Suprapubic skin (tissue), 4 donors: ENCODE measurements at places on chromosomes 16 and 17. TPM values are rescaled to one million over a fixed set of nuclear protein-coding genes. Genes with fewer than 3 reads are reported as not detected.
A peak's percentile ranks its signal among the peaks of the same experiment; 100 is the strongest.

- no peaks in the 10 kb centered on the region for H3K27me3 ChIP-seq
- no peak for DNase-seq
- no peak overlapping the region for H3K4me3 ChIP-seq
- no peak overlapping the region for H3K27ac ChIP-seq
Observed at GRCh38 chr16:63096857-63097256, 1060.6 kb upstream of the CDH8 start.

DNA sequence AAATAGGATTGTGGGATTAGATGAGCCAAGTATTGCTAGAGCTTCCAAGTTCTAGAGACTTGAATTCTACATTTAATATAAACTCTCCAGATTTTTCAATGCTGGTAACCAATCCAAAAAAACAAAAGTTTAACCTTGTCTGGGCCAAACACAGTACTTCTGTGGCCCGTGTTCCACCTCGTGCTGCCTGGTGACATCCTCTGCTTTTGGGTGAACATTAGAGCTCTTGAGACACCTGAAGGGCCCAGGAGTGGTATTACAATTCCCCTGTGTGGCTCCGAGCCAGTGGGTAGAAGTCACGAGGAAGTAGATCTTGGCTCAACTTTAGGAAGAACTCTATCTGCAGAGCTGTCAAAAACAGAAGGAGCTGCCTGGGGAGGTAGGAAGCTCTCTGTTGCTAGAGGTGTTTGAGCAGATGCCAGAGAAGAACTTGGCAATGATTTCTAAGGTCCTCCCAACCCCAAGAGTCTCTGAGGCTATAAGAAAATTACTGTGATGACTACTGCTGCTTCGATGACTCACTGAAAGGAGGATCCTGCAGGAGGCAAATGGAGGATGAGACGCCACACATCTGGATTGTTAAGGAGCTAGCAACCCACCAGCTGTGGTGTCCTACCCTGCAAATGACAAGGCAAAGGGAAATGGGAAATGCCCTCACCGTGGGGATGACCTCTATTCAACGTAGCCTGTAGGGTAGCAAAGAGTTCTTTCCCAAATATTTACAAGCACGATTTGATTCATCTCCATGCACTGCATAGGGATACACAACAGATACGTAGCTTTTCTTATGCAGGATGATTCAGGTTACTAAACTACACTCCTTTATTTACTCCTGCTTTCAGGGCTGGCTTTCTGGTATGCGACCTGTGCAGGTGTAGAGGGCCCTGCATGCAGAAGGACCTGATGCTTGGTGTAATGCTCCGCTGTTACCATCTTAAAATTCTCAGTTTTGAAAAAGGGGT lies 45.8 kb upstream of the GAS7 start:
- no peak for DNase-seq
- no peaks in the 10 kb centered on the region for H3K36me3 ChIP-seq
- no peaks in the 10 kb centered on the region for H3K27me3 ChIP-seq
- peaks cover 10% of the 10 kb centered on the region for H3K4me1 ChIP-seq
- H3K4me3 ChIP-seq = no peak overlapping the region

GRCh38 chr17:60524463-60525327 lies 1.3 kb downstream of the APPBP2 start:
- H3K36me3 ChIP-seq = peaks cover 6% of the 10 kb centered on the region
- peaks cover 38% of the 10 kb centered on the region for H3K4me1 ChIP-seq
- H3K27me3 ChIP-seq = no peaks in the 10 kb centered on the region

DNA sequence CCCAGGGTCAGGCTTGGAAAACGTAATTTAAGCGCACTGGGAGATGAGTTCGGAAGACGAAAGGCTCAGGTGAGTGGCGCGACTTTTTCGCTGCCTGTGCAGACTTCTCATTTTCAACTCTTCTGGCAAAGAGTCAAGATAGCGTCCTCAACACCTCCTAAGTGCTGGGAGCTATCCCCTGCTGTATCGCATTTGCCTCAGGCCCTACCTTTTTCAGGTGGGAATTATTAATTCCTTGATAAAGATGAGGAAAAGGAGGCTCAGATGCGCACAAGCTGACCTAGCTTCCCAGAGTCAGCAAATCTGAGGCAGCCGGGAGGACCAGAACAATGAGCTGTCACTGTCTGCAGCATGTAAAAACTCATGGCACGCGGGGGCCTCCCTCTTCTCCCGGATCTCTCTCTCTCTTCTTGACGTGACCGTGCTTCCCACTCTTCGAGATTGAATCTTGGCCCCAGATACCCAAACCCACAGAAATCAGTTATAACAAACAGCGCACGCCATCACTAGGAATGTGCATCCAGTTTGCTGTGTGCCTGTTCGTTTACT lies 512 bp upstream of the ADAMTS18 start:
- H3K4me3 ChIP-seq = peak overlapping the region; percentile 35
- H3K27me3 ChIP-seq = peaks cover 63% of the 10 kb centered on the region
- DNase-seq = no peak
- H3K36me3 ChIP-seq = no peaks in the 10 kb centered on the region
- peaks cover 7% of the 10 kb centered on the region for H3K4me1 ChIP-seq

- H3K27ac ChIP-seq = peak overlapping the region; percentile 24
- no peaks in the 10 kb centered on the region for H3K4me1 ChIP-seq
- H3K4me3 ChIP-seq = no peak overlapping the region
- no peak for DNase-seq
Observed at GRCh38 chr17:82160075-82160474, 52.6 kb downstream of the CCDC57 start.

DNA sequence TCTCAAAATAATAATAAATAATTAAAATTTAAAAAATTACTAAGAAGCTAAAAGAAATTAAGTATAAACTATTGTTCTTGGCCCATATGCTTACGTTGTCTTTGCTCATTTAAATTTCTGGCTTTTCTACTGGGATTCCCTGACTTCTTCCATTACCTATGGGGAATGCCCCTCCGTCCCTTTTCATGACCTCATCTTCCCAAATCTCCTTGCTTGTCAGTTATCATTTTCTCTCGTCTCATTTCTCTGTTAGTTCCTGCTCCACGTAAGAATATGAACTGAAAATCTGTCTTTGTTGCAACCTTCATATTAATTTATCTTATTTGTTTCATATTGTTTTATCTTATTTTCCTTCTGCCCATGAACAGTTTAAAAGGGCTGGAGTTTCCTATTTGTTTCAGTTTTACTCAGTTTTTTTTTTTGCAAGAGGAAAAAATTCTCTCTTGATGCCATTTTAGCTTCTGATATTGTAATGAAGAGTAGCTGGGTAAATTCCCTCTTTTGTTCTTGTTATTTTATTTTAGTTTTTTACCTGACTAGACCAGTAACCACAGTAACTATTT lies 2.5 kb upstream of the DNAJA2 start:
- peaks cover 4% of the 10 kb centered on the region for H3K36me3 ChIP-seq
- DNase-seq = no peak
- no peak overlapping the region for H3K4me3 ChIP-seq
- peaks cover 26% of the 10 kb centered on the region for H3K4me1 ChIP-seq

DNA sequence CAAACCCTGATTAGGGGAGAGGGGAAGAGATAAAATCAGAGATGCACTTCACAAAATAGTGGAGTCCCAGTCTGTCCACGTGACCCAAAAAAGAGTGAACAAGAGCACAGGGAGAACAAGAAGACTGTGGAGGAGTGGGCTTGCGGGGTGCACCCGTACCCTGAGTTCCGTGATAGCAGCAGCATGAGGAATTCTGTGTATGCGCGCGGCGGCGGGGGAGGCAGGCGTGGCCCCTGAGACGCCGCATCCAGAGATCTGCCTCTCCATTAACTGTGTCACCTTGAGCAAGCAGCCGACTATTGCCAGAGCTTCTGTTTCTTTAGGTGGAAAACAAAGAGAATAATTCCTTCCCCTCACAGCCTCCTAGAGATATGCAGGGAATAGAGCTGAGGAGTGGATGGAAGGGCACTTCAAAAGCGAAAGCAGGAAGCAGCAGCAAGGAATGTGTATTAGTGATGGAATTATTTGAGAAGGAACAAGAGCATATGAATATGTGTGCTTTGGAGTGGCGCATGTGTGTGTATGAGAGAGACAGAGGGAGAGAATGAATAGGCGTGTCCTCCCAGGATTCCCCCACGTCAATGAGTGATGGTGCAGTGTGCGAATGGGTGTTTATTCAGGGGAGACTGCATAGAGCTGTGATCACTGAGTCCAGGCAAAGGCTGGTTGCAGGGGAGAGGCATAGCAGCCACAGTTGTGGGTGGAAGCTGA lies 10.4 kb upstream of the SOX9 start:
- H3K36me3 ChIP-seq = no peaks in the 10 kb centered on the region
- DNase-seq = no peak
- H3K27ac ChIP-seq = peak overlapping the region; percentile 17
- H3K27me3 ChIP-seq = peaks cover 29% of the 10 kb centered on the region
- peak overlapping the region; percentile 16 for H3K4me3 ChIP-seq

DNA sequence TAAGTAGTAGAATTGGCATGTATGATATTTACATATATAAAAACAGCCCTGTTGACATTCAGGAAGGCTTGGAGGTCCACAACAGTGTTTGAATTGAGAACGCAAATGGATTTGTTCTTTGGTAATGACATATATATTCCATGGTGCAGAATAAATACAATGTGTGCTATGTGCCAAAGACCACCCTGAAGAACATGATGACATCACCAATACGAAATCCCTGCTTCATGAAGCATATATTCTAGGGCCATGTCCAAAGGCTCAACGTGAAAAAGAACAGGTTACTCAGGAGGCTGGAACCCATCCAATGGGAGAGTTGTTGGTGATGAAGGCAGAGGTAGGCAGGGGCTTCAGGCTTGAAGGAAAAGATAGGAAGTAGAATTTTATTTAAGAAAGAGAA lies 423.9 kb upstream of the MAF start:
- no peaks in the 10 kb centered on the region for H3K36me3 ChIP-seq
- peaks cover 20% of the 10 kb centered on the region for H3K4me1 ChIP-seq
- H3K27ac ChIP-seq = no peak overlapping the region
- no peak for DNase-seq
- H3K27me3 ChIP-seq = no peaks in the 10 kb centered on the region

- no peak for DNase-seq
- H3K27me3 ChIP-seq = no peaks in the 10 kb centered on the region
- no peak overlapping the region for H3K4me3 ChIP-seq
Observed at GRCh38 chr16:81268509-81268908, 30.0 kb downstream of the BCO1 start.

DNA sequence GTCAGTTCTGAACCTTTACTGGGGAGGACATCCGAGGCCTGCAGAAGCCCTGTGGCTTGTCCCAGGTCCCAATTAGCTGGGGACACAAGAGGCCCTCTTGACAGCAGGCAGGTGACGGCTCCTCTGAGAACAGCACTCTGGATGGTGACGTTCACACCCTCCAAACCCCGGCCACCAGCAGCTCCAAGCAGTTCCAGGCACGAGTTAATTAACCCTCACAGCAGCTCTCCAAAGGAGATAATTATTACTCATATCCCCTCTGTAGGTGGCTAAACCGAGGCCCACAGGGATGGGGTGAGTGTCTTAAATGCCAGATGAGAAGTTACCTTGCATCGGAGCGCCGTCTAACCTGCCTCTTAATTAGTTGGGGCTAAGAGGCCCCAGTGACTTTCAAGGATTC lies 168.9 kb upstream of the CIBAR2 start:
- H3K27ac ChIP-seq = no peak overlapping the region
- DNase-seq = no peak
- H3K27me3 ChIP-seq = no peaks in the 10 kb centered on the region
- no peak overlapping the region for H3K4me3 ChIP-seq
- peaks cover 9% of the 10 kb centered on the region for H3K4me1 ChIP-seq
- H3K36me3 ChIP-seq = no peaks in the 10 kb centered on the region

GRCh38 chr17:75402026-75402425 lies 3.5 kb downstream of the GRB2 start:
- H3K4me3 ChIP-seq = no peak overlapping the region
- no peak overlapping the region for H3K27ac ChIP-seq
- H3K36me3 ChIP-seq = no peaks in the 10 kb centered on the region
- no peaks in the 10 kb centered on the region for H3K27me3 ChIP-seq
- H3K4me1 ChIP-seq = peaks cover 37% of the 10 kb centered on the region

- no peak overlapping the region for H3K27ac ChIP-seq
- DNase-seq = no peak
- peaks cover 98% of the 10 kb centered on the region for H3K36me3 ChIP-seq
Observed at GRCh38 chr17:31869797-31870568, 10.9 kb upstream of the COPRS start.

The ATAD5 gene
- 3.0 TPM for total RNA-seq

The METRN gene
- total RNA-seq = 10.0 TPM

The UBB gene
- 601 TPM for total RNA-seq

The CLEC19A gene
- not detected for total RNA-seq
